ENCODE measurements at places on chromosomes 12 and 14.

DNA sequence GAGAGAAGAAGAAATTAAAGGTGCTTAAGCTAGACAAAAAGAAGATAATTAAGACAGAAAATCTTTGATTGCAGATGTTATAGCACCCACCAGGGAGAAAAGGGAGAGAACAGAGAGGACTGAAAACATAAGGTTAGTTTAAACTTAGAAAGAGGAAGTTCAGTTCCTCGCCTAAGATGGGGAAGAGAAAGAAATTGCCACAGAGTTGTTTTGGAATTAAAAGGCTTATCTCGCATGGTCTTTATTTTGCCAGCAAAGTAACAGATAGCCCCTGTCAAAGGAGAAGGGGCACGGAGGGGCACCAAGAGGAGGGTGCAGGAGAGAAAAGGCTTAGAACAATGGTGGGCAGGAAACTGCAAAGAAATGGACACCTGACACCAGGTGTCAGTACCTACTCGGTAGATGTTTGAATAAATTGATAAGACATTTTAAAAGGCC lies 17.8 kb upstream of the OXA1L start:
- no peak for DNase-seq

DNA sequence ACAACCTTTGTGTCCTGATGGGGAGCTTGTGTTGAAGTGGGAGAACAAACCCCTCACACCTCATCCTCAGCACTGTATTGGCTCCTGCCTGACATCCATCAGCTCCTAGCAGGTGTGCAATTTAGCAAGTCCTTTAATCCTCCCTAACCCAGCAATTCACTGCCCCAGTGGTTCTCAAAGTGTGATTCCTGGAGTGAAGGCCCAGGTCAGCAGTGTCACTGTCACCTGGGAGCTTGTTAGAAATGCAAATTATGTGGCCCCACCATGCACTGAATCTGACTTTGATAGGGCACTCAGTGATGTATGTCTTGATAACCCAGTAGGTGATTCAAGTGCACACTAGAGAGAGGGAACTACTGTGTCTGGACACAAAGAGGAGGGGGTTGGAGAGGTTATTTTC lies 133.6 kb downstream of the FGD4 start:
- no peak for DNase-seq

DNA sequence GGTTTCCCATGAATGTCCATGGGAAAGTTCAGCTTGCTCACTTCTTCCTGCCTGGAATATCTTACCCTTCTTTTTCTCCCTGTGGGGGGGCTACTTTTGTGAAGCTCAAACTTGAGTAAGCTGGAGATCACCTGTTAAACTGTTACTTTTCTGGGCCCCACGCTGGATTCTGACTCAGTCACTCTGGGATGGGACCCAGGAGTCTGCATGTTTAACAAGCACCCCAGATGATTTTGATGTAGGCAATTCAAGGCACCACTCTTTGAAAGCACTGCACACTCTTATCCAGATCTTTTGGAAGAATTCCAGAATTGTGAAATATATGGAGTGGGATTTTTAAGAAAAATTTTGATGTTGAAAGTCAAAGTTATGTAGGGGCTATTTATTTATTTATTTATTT lies 46.3 kb upstream of the IGF1 start:
- DNase-seq = no peak

DNA sequence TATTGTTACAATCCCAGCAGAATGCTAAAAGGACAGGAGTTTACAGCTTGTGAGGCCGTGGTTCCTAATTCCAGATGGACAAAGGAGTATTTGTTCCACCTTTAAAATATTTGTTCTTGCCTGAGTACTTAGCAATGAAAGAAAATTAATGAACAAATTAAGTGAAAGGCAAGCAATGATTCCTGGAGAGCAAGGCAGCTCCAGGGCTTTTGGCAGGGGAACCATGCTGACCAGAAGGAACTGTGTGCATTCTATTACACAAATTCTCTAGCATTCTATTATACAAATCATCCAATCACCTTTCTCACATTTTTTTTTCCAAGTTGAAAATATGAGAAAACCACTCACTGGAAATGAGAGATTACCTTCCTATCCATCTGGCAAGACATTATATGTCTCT lies 1.8 kb upstream of the BMAL2 start:
- no peak for DNase-seq

DNA sequence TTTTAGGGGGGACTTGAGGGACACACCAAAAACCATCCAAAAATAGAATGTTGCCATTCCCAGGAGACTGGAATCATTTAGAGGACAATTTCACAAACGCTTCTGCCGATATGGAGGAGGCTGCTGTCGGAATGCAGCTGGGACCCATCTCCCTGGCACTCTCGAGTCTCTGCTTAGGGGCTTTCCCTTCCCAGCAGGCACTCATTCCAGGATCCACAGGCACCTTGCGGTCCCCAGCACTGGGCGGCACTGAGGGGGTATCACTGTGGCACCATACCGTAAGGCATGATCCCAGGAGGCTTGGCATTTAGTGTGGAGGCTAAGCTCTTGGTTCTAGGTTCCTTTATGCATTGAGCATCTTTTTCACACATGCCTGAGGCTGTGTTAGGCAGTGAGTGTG lies 36.6 kb upstream of the LTBP2 start:
- peak; percentile 68 for DNase-seq

GRCh38 chr12:50006754-50007442 lies 18.4 kb downstream of the RACGAP1 start:
- no peak for DNase-seq

GRCh38 chr12:46386360-46386867 lies 13.8 kb upstream of the SLC38A2 start:
- no peak for DNase-seq

DNA sequence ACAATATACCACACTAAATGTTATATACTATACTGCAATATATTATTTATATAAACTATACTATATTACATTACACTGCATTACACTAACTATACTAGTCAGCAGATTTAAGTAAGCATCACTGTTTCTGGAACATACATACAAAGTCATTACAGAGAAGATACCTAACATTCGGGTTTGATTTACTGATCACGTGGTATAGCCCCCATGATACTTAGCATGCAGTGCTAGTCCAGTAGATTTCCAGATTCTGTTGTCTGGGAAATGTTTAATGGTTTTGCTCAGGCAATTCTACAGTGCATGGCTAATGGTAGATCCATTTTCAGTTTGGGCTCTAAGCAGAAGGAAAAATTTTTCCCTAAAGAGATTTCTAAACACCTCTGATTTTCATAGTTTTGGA lies 403.7 kb upstream of the TMTC1 start:
- DNase-seq = no peak

- DNase-seq = peak; percentile 65
Observed at GRCh38 chr14:103103461-103104388, 9.2 kb downstream of the EXOC3L4 start.

DNA sequence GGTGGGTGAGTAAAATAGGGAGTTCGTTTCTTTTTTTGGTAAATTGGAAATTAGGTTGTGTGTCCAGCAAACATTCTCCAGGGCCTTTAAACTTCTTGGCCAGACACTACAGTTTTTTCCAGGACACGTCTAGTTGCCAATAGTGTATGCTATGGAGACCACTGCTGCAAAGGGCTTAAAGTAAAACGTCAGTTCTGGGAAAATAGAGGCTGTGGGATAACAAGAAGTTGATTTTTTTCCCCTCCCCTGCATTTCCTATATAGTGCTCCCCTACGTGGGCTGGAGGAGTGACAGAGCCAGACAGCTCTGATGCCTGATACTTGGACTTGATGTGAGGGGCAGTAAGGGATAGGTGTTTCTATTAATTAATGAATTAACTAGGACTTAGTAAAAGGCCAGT lies 2.4 kb downstream of the ACVR1B start:
- no peak for DNase-seq

GRCh38 chr12:66217342-66217917 lies 28.4 kb downstream of the IRAK3 start:
- DNase-seq = no peak
